Fibroblast of mammary gland (primary cell): ENCODE measurements at places on chromosomes 13 and 19.
A peak's percentile ranks its signal among the peaks of the same experiment; 100 is the strongest.

- no peak for DNase-seq
Observed at GRCh38 chr13:111469916-111470506, 149.6 kb downstream of the TEX29 start.

- DNase-seq: no peak
Observed at GRCh38 chr13:64506246-64506645, 2723.9 kb downstream of the PCDH9 start.

GRCh38 chr13:33918199-33918932, 100.4 kb downstream of the RFC3 start:
- DNase-seq: peak; percentile 90

DNA sequence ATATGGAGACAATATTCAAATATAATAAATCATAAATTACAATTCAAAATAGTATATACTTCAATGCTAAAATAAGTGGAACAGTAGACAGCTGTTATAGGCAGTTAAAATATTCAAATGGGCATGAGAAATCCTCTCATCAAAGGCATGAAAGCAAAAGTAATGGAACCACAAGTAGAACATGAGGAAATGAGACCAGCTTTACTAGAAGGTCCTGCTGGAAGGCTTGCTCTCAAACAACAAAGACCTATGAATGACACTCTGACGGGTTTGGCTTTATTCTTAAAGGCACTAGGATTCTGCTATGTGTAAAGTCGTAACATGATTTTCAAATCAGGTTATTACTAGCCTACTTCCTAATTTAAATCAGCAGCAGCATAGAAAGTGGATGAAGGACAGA, 148.1 kb downstream of the VWA8 start:
- no peak for DNase-seq

DNA sequence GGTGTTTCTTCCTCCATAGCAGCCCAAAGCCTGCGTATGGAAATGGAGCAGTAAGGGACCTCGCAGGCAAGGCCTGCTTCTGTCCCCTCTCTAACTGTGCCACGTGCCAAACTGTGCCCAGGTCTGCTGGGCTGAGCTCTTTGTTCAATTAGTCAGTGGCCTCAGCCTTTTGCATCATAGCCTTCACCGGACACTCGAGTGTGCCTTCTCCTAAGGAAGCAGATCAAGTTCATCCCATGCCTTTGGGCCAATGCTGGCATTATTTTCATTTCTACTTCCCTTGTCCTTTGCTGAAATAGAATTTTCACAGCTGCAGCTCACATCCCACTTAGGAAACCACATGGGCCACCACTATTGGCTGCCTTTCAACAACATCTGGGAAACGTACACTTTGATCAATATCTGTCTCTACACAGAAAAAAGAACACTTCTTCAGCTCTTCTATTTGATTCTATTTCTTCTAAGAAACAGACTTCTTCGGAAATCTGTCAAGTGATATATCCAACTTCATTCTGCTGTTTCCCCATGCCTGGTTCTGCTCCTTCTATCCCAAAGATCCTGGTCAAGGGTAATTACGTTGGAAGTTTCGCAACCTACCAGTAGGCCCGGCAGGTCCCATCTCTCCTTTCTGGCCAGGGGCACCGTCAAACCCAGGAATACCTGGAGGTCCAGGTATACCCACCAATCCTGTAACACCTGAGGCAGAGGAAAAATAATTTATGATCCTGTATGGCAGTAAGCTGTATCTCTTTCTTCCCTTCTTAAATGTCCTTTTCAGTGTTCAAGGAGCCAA, 143.9 kb downstream of the COL4A1 start:
- DNase-seq: no peak

- DNase-seq: peak; percentile 53
Observed at GRCh38 chr19:5718037-5718578, 1.8 kb downstream of the LONP1 start.

DNA sequence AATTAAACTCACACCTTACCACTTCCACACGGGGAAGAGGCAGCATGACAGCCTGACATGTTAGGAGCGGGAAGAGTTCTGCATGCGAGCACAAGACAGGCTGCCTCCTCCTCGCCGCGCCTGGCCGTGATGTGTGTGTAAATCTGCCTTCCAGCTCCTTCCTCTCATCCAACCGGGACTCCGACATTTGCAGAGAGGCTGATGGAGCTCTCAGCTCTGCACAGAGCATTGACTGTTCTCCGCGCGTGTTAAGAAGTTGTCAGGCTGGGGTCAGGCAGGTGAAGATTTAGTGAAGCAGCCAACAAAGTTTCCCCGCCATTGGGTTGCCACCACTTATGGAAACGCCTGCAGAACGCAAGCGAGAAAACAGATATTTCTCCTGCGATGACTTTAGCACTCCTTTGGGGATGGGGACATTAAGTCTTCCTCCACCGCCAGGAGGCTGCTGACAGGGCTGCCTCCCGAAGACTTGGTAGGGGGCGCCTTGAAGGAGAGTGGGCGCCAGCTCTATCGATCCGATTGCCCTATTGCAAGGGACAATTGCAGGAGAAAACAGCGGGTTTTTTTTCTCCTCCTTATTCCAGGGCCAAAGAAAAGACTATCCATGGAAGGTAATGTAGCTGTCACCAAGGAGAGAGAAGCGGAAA, 213.9 kb upstream of the TSHZ3 start:
- no peak for DNase-seq

GRCh38 chr13:45335397-45336024, 5.5 kb downstream of the TPT1 start:
- no peak for DNase-seq

GRCh38 chr13:113620036-113620796, 35.7 kb downstream of the TFDP1 start:
- DNase-seq: no peak

DNA sequence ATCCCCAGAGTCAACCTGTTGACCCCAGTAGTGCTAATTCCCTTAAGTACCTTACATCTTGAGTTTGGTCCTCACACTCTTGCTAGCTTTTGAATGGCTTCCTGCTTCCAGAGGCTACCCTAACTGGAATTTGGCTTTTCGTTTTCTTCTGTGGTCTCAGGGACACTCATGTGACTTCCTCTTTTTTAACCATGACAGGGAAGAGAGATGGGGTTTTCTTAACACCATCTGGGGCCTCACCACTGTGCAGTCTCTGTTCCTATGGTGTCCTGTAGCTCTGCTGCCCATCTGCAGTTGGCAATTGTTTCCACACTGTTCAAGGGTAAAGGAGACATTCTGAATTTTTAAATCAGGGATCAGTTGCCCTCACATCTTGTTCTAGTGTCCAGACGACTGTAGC, 66.7 kb downstream of the SLC10A2 start:
- DNase-seq: no peak

DNA sequence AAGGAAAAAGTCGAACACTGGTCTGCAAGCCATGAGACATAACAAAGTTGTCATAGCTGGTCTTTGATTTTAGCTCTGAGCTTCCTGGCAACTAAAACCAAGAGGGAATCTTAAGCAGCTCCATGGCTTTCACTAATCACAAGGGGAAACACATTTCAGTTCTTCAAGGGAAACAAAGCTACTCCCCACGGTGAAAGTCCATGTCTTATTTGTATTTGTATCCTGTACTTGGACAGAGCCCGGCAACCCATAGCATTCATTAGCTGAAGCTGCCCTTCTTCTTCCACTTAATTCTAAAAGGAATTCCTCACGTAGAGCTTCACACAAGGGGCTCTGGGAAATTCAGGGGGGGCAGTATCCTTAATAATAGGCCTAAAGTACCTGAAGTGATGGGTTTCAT, 128.9 kb downstream of the RGCC start:
- DNase-seq: no peak

GRCh38 chr19:20397292-20397691, 168.3 kb downstream of the ZNF737 start:
- no peak for DNase-seq

DNA sequence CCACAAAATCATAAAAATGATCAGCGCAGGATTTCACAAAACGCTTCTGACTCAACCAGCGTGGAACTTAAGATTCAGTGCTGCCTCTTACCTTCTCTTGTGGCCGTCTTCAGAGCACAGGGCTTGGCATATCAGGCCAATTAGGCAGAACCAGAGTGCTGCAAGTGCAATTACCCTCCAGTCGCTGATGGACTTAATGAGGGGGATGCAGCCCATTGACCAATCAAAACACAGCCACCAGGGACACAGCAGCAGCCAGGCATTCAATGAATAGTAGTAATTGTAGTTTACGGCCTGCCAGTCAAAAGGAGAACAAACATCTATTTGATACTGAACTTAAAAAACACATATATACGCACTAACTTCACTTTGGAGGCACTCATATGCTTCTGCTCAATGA, 38.2 kb downstream of the TMTC4 start:
- DNase-seq: no peak

GRCh38 chr13:39935155-39935554, 279.7 kb downstream of the COG6 start:
- no peak for DNase-seq

- no peak for DNase-seq
Observed at GRCh38 chr13:54647275-54647674, 1618.7 kb downstream of the OLFM4 start.
